Cardiac muscle cell (in vitro differentiated cells and primary cell): ENCODE measurements at places on chromosomes 5 and 9. TPM values are rescaled to one million over a fixed set of nuclear protein-coding genes. Genes with fewer than 3 reads are reported as not detected.
A peak's percentile ranks its signal among the peaks of the same experiment; 100 is the strongest.

GRCh38 chr5:156914371-156914737 is 48.7 kb downstream of the TIMD4 start:
- DNase-seq: no peak
- H3K4me1 ChIP-seq: peaks cover 8% of the 10 kb centered on the region
- no peaks in the 10 kb centered on the region for H3K36me3 ChIP-seq
- H3K4me3 ChIP-seq: no peak overlapping the region
- H3K27me3 ChIP-seq: no peaks in the 10 kb centered on the region
- H3K27ac ChIP-seq: no peak overlapping the region

- no peak for DNase-seq
- no peaks in the 10 kb centered on the region for H3K27me3 ChIP-seq
- no peak overlapping the region for H3K4me3 ChIP-seq
- H3K27ac ChIP-seq: no peak overlapping the region
- H3K36me3 ChIP-seq: no peaks in the 10 kb centered on the region
Observed at GRCh38 chr5:77305956-77306355, 95.5 kb downstream of the PDE8B start.

- no peaks in the 10 kb centered on the region for H3K36me3 ChIP-seq
- DNase-seq: no peak
- no peaks in the 10 kb centered on the region for H3K27me3 ChIP-seq
Observed at GRCh38 chr9:89774858-89775370, 170.1 kb downstream of the GADD45G start.

DNA sequence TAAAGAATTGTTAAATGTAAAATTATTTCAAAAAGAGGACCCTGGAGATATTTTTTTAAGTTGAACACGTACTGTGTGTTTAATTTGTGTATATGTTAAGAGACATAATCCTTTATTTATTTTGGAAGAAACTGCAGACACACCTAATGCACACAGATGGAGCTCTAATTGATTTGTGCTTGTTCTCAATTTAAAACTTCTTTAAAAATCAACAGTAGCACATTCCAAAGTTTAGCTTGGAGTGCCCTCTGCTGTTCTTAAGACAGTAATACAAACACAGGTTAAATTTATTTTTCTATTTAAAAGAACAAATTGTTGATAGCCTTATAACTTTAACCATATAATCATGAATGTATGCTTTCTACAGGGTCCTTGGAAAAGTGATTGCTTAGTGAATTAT is 277.6 kb upstream of the ADAMTS16 start:
- no peaks in the 10 kb centered on the region for H3K27me3 ChIP-seq

DNA sequence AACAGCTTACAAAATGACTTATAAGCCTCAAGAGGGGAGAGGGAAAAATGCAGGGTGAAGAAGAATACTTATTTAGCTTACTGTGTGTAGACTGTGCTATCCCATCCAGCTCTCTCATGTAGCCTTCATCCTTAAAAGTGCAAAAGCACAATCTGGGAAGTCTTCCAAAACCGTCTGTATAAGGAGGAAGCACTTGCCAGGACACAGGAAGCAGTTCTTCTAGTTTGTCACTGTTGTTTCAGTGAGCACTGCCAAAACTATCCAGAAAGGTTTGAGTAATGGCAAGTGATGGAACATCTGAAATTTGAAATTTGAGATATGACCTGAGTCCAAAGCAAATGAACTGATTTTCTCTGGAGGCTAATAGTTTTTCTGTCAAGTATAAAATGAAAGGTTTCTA is 140.8 kb upstream of the ISL1 start:
- no peaks in the 10 kb centered on the region for H3K4me1 ChIP-seq
- H3K36me3 ChIP-seq: no peaks in the 10 kb centered on the region
- DNase-seq: no peak
- no peaks in the 10 kb centered on the region for H3K27me3 ChIP-seq
- no peak overlapping the region for H3K27ac ChIP-seq

The ZNF346 gene
- 31.0 and 32.5 TPM in 2 replicates for polyA plus RNA-seq

The PTCH1 gene
- polyA plus RNA-seq: 7.3 and 9.6 TPM in 2 replicates

The RNF180 gene
- 3.1 and 8.0 TPM in 2 replicates for polyA plus RNA-seq

DNA sequence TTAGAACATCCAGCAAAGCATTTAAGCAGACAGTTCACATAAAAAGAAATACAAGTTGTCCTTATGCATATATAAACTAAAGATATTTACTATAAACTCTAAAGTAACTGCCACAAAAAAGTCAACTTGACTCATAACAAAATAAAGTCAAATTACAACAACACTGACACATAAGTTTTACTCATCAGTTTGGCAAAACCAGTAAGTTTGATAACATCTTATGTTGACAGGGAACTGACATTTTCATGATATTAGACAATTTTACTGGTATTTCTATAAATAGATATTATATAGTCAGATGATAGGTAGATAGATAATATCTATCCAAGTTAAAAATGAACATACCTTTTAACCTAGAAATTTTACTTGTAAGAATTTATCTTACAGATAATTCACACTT is 9.9 kb upstream of the TSLP start:
- H3K27me3 ChIP-seq: peaks cover 9% of the 10 kb centered on the region
- DNase-seq: no peak
- no peak overlapping the region for H3K4me3 ChIP-seq
- no peaks in the 10 kb centered on the region for H3K36me3 ChIP-seq
- no peak overlapping the region for H3K27ac ChIP-seq

The SHB gene
- polyA plus RNA-seq: 28.2 and 32.4 TPM in 2 replicates

The RC3H2 gene
- polyA plus RNA-seq: 31.1 and 37.7 TPM in 2 replicates

- H3K36me3 ChIP-seq: no peaks in the 10 kb centered on the region
- H3K27me3 ChIP-seq: no peaks in the 10 kb centered on the region
- peaks cover 3% of the 10 kb centered on the region for H3K4me1 ChIP-seq
- DNase-seq: no peak
Observed at GRCh38 chr9:137228968-137229896, 1.5 kb upstream of the SLC34A3 start.

- no peak overlapping the region for H3K27ac ChIP-seq
- no peak overlapping the region for H3K4me3 ChIP-seq
- DNase-seq: no peak
- no peaks in the 10 kb centered on the region for H3K36me3 ChIP-seq
Observed at GRCh38 chr9:115416299-115416698, 298.3 kb upstream of the TNC start.

The LHX6 gene
- polyA plus RNA-seq: not detected in 2 replicates

- H3K36me3 ChIP-seq: no peaks in the 10 kb centered on the region
- H3K27me3 ChIP-seq: no peaks in the 10 kb centered on the region
- H3K4me3 ChIP-seq: no peak overlapping the region
- no peaks in the 10 kb centered on the region for H3K4me1 ChIP-seq
- no peak for DNase-seq
- H3K27ac ChIP-seq: no peak overlapping the region
Observed at GRCh38 chr5:158847772-158848171, 251.9 kb downstream of the EBF1 start.

GRCh38 chr9:4430432-4431261 is 59.6 kb upstream of the SLC1A1 start:
- H3K36me3 ChIP-seq: no peaks in the 10 kb centered on the region
- H3K4me3 ChIP-seq: no peak overlapping the region
- DNase-seq: peak; percentile 65

- no peak for DNase-seq
- H3K4me3 ChIP-seq: no peak overlapping the region
- H3K27ac ChIP-seq: no peak overlapping the region
- no peaks in the 10 kb centered on the region for H3K27me3 ChIP-seq
Observed at GRCh38 chr5:177364159-177364962, 6.6 kb downstream of the RGS14 start.

DNA sequence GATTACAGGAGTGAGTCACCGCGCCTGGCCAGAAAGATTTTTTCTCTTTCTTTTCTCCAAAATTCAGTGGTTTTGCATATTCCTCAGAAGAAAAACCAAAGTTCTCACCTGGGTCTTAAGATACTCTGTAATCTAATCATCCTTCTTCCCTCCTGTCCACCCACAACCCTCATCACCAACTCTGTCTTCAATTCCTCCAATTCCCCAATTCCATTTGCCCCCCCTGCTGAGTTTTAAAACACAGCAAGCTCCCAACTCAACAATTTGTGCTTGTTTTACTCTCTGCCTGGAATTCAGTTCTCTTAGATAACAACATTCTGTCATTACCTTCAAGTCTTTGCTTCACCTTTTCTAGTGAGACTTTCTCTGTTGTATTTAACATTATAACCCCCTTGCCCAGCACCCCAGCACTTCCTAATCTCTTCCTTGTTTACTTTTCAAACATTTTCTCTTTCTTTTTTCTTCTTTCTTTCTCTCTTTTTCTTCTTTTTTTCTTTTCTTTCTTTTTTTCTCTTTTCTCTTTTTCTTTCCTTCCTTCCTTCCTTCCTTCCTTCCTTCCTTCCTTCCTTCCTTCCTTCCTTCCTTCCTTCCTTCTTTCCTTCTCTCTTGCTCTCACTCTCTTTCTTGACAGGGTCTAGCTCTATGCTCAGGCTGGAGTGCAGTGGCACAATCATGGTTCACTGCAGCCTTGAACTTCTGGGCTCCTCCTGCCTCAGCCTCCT is 7.8 kb downstream of the TEX48 start:
- no peak for DNase-seq
- H3K27me3 ChIP-seq: peaks cover 15% of the 10 kb centered on the region
- no peak overlapping the region for H3K4me3 ChIP-seq
- no peaks in the 10 kb centered on the region for H3K36me3 ChIP-seq
- no peak overlapping the region for H3K27ac ChIP-seq
- no peaks in the 10 kb centered on the region for H3K4me1 ChIP-seq

- H3K27me3 ChIP-seq: no peaks in the 10 kb centered on the region
Observed at GRCh38 chr9:136411378-136411777, 920 bp downstream of the PMPCA start.

The FAM81B gene
- 0.35 TPM in 1 of 2 replicates, not detected in the other for polyA plus RNA-seq

GRCh38 chr5:122287101-122287500 is 24.9 kb upstream of the SNCAIP start:
- no peaks in the 10 kb centered on the region for H3K36me3 ChIP-seq
- peaks cover 1% of the 10 kb centered on the region for H3K4me1 ChIP-seq
- DNase-seq: no peak

GRCh38 chr9:108235609-108236008 is 620.2 kb downstream of the ACTL7B start:
- H3K27me3 ChIP-seq: no peaks in the 10 kb centered on the region
- no peak for DNase-seq
- H3K27ac ChIP-seq: no peak overlapping the region
- no peaks in the 10 kb centered on the region for H3K4me1 ChIP-seq
- H3K36me3 ChIP-seq: no peaks in the 10 kb centered on the region
- H3K4me3 ChIP-seq: no peak overlapping the region

DNA sequence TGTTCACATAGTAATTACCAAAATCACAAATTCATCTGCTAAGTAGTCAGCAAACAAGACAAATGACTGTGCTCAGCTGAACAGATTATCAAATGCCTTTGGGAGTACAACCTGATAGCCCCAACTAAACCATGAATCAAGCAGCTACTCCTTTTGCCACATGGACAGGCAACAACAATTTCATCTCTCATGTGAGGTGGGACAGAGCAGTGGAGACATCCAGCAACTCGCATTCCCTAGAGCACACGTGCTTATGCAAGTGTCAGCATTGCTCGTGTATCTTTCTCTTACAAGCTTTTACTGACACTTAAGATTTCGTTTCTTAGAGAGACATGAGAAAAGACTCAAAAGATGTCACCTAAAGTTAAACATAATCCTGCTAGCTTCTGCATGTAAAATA is 42.7 kb upstream of the PPP2R2B start:
- no peak overlapping the region for H3K4me3 ChIP-seq
- H3K36me3 ChIP-seq: no peaks in the 10 kb centered on the region
- no peaks in the 10 kb centered on the region for H3K4me1 ChIP-seq
- DNase-seq: no peak

The NIPAL4 gene
- 0.17 and 0.37 TPM in 2 replicates for polyA plus RNA-seq

DNA sequence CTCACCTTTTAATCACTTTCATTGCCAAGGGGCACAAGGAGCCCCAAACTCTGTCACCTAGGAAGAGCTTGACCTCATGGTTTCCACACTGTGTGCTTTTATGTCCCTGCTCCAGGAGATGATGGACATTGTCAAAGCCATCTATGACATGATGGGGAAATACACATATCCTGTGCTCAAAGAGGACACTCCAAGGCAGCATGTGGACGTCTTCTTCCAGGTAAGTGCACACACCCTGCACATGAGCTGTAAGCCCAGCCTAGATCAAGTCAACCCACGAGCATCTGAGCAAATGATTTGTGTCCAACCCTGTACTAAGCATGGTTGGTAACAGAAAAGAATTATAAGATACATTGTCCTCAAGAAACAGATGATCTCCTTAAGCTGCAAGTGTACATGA is 50.8 kb upstream of the GABRP start:
- no peaks in the 10 kb centered on the region for H3K27me3 ChIP-seq
- no peak overlapping the region for H3K4me3 ChIP-seq
- no peak for DNase-seq
- H3K36me3 ChIP-seq: no peaks in the 10 kb centered on the region
- no peak overlapping the region for H3K27ac ChIP-seq
